ENCODE measurements at places on chromosomes 3 and 15.

DNA sequence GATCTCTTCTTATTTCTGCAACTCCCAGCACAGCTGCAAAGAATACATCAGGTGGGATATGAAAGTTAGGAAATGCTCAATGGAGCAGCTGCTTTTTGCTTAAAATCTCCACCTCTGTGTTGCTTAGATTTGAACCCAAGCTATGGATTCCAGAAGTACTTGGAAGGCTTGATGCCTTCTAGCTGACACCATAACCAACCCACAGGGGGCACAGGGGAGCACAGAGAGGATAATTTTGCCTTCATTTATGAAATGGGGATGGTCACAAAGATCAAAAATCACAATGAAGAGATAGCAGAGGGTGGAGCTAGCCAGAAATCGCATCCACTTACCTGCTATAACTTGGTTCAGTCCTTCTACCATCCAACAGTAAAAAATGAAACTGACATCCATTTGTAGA lies 75.7 kb downstream of the DUT start:
- no peak for DNase-seq

- DNase-seq = no peak
Measured at GRCh38 chr3:149356044-149356592, 21.3 kb downstream of the TM4SF1 start.

DNA sequence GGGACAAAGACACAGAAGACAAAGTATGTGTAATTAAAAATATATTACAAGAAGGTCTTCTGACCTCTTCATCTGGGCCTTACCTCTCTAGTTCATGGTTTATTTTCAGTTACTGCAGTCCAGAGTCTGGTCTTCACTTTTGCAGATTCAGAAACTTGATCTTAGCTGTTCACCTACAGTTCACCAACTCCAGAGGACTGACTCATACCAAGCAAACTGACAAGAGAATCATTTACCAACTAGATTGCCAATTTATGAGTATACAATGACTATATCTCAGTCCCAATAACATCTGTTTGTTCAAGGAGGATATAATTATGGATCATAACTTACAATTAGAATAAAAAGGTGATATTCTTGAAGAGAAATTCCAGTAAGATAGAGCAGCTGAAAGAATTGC lies 9.0 kb downstream of the P2RY1 start:
- DNase-seq = no peak

- DNase-seq = no peak
Measured at GRCh38 chr3:58071480-58071971, 63.3 kb downstream of the FLNB start.

- DNase-seq = peak; percentile 76
Measured at GRCh38 chr3:179652447-179653095, at the start of gene USP13. Gene USP13 (plus strand): TSS chr3:179653040. CDS start chr3:179653226, 186 bp downstream.

DNA sequence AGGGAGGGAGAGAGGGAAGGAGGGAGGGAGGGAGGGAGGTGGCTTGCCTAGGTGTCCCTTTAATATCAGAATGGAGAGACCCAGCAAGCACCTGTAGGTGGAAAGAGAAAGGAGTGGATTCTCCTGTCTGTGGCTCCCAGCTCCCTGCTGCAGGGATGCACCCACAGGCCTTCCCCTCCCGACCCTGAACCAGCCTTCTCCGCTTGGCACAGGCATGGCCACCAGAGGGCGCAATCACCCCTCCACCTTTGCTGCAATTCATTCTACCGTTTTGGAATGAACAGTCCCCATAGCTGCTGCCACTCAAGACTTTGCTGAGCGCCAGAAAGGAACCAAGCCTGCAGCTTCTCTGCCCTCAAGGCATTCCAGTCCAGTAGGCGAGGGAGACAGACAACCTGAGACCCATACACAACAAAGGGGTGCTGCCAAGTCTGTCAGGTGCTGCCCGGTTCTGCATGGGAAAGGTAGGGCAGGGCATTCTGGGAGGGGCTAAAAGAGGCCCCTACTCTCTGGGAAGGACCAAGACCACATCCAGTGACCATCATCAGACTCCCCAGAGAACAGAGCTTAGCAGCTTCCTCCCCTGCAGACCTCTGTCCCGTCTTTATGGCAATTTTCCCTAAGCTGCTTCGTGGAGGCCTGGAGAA lies 4.9 kb downstream of the TLR9 start:
- peak; percentile 14 for DNase-seq

DNA sequence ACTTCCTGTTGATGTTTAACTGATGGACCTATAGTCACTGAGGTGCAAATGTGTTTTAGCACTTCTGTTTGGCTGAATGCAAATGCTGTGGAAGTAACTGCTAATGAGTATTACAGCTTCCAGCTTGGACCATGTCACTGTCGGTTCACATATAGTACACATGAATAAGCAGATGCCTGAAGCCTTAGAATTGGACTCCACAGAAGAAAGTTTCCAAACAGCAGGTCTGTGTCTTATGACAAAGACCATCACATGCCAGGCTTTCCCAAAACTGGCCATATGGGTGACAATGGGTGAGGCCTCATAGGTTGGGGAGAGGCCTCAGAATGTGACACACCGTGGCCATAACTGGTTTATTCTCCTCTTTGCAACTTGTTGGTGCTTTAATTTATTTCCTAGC lies 241.8 kb downstream of the WNT5A start:
- no peak for DNase-seq

DNA sequence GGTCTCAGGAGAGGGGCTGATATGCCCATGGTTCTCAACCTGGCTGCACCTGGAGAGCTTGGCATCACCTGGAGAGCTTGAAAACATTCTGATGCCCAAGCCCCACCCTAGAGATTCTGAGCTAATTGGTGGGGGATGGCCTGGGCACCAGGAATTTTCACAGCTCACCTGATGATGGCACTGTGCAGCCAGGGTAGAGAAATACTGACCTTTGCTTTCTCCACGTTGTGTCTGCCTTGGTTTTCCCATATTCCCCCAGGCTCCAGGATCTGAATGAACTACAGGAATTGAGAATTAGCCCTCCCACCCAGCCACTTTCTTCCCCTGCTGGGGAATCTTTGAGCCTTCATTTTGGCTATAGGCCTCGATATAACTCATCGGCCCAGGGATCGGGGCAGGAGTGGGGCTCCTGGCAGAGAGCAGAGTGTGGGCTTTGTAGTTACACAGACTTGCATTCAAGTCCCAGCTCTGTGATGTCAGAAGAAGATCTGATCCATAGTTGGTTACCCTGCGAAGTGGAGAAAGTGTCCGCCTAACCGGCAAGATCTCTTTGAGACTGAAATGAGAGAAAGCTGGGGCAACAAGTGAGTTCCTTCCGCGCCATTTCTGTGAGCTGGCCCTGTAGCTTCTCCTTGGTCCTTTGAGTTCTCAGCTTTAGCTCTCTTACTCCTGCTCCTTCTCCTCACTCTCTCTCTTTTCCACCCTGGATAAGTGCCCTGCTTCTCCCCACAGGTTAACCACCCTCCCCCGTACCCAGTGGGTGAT lies 33.1 kb upstream of the UBE2Q2 start:
- DNase-seq = no peak

DNA sequence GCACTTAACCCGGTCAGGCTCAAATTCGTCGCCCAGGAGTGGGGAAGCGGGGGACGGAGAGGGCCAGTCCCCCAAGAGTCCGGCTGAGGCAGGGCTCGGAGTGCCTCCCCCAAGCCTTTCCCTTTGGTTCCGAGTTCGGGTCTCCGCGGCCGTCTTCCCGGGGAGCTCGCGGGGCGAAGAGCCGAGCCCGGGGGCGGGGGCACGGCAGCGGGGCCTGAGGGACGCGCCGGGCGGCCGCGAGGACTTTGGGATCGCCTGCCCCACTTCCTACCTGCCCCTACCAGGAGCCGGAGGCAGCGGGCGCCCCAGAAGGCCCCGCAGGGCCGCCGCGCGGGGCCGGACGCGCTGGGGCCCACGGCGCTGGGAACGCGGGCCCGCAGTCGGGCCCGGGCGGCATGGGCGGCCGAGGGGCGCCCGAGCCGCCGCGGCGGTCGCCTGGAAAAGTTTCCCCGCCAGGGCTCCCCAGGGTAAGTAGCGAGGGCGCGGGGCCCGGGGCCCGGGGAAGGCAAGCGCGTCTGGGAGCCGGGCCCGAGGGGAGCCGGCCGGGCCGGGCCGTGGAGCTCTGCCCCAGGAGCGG lies 2.8 kb downstream of the FURIN start:
- DNase-seq = no peak

GRCh38 chr15:20106026-20106425 lies 435.6 kb downstream of the GOLGA6L6 start:
- no peak for DNase-seq

DNA sequence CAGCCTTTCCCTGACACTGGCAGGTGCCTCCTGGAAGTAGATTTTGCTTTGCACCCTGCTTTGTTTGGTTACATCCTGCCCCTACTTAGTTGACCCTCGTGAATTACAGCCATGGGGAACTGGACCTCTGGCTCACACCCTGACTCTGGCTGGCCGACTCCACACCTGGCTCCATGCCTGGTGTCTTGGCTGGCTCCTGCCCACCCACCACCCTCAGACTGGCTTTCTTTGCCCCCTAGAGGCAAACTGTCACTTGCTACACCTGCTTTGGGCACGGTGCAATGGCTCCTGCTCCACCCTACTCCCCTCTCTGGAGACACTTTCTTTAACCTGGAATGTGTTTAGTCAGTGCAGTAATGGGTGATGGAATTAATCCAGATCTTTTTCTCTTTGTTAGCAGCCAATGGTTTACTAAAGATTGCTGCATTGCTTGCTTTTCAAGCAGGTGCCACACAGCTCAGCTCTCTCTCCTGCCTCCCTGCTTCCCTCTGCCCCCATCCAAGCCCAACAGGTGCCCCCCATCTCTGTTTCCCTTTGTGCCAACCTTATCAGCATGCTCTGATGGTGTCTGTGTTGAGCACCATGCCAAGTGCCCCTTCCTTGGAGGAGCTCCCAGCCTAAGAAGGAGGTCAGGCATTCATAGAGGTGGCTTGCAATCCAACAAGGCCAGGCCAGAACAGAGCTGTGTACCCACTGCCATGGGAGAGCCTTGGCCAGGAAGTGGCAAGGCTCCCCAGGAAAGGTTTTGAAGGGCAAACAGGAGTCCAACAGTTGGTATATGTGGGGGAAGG lies 38.4 kb downstream of the RASGRF1 start:
- DNase-seq = no peak

GRCh38 chr15:60801395-60801794 lies 322.5 kb upstream of the ICE2 start:
- DNase-seq = no peak

Data from SK-N-MC (cell line).